ENCODE measurements at places on chromosomes 2 and 18.

GRCh38 chr2:225002039-225002655, 40.1 kb downstream of the DOCK10 start:
- peak; percentile 29 for DNase-seq

GRCh38 chr2:229235131-229235914, 35.8 kb downstream of the PID1 start:
- DNase-seq, result no peak

DNA sequence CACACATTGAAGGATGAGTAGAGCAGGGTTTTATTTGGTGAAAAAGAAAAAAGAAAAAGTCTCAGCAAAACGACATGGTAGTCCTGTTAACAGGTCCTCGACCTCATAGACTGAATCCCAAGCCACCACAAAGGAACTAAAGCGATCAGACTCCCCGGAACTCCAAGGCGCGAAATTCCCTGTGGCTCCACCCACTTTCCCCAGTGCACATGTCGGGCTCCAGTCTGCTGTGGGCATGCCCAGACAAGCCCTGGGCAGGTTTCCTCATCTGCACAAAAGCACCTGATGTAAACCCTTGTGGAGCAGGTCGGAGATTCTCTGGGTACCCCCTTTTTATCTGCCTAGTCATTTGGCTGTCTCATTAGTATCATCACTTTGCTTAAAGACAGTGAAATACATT, 170.7 kb upstream of the FSIP2 start:
- no peak for DNase-seq

- no peak for DNase-seq
These were observed 144.7 kb upstream of the ITGA4 start for GRCh38 chr2:181312515-181312927.

DNA sequence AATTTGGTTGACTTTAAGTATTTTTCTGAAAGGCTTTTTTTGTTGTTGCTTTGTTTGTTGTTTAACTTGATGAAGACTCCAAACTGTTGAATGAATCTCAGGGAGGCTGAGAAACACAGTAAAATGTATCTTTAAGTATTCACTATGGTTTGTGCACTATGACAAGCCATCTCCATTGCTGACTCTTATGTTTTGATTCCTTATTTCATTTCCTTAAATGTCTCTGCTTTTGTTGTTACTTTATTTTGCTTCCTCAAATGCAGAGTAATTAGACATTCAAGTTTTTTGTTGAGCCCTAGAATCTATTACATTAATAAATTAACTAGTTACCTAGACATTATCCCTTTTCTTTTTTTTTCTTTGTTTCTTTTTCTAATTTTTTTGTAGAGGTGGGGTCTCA, 46.3 kb upstream of the SLC39A10 start:
- no peak for DNase-seq

DNA sequence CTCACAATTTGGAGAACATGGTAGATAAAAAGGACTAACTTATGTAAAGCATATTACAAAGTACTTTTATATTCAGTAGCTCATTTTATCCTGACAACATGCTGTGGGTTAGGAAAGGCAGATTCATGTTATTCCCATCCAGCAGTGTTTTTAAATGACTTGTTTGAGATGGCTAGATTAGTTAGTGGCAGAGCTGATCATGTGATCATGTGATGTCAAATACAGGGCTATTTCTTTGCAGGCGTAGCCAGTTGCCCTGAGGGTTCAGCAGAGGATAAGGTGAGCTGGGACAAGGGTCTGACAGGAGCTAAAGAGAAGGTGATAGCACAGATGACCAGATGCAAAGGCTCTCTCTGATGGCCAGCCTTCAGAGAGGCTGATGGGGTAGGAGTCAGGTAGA, 97.8 kb downstream of the ADD2 start:
- DNase-seq, result no peak

- DNase-seq, result no peak
These were observed 68.4 kb downstream of the TANK start for GRCh38 chr2:161228511-161229240.

DNA sequence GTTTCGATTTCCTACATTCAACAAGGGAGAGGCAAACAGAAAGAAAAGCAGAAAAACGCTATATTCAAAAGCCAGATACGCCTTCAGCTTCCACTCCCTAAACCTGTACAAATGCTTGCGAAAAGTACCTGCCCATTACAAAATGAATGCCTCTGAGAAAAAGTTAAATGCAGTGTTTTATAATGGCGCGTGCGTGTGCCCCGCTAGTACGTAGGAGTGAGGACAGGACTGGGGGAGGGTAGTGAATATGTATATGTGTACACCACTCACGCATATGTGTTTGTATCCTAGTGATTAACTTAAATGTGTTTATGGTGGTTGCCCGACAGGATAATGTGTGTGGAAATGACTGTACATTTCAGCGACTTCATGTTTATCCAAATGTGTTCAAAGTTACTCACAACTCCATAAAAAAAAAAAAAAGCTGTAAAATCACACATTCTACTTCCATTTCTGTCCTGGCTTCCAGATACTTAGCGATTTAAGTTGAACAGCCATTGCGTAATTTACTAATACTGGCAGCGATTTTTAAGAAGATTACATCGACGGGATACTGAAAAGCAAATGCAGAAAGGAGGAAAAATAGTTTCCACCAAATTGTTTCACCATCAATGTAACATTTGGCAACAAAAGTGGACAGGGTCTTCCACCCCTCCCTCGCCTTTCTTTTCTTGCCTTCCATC, 1.3 kb downstream of the NEUROD1 start:
- no peak for DNase-seq

- no peak for DNase-seq
These were observed 5.8 kb downstream of the SLC14A2 start for GRCh38 chr18:45621061-45621511.

DNA sequence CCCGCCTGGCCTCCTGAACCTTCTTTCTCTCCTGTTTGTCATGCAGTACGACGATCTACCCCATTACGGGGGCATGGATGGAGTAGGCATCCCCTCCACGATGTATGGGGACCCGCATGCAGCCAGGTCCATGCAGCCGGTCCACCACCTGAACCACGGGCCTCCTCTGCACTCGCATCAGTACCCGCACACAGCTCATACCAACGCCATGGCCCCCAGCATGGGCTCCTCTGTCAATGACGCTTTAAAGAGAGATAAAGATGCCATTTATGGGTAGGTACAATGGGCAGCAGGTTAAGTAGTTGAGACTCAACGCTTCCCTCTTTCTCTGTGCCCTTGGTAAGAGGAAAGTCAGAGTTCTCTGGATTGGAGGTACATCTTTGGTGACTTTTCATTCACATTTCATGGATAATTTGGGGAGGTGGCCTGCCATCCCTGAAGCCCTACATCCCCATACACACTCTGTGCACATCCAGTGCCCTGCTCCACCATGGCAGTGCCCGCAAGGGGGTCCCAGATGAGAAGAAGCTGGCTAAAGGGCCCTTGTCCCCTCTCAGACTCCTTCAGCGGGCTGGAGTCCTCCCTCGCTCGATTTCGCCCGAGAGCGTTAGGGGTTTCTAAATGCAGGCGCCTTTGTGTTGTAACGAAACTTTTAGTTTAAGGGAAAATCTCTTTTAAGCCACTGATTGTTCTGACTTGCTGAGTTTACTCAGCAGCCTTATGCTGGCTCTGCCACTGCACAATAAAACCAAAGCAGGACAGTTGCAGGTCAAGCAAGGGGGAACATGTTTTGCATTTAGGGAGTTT, 3.0 kb downstream of the MEIS1 start:
- no peak for DNase-seq

DNA sequence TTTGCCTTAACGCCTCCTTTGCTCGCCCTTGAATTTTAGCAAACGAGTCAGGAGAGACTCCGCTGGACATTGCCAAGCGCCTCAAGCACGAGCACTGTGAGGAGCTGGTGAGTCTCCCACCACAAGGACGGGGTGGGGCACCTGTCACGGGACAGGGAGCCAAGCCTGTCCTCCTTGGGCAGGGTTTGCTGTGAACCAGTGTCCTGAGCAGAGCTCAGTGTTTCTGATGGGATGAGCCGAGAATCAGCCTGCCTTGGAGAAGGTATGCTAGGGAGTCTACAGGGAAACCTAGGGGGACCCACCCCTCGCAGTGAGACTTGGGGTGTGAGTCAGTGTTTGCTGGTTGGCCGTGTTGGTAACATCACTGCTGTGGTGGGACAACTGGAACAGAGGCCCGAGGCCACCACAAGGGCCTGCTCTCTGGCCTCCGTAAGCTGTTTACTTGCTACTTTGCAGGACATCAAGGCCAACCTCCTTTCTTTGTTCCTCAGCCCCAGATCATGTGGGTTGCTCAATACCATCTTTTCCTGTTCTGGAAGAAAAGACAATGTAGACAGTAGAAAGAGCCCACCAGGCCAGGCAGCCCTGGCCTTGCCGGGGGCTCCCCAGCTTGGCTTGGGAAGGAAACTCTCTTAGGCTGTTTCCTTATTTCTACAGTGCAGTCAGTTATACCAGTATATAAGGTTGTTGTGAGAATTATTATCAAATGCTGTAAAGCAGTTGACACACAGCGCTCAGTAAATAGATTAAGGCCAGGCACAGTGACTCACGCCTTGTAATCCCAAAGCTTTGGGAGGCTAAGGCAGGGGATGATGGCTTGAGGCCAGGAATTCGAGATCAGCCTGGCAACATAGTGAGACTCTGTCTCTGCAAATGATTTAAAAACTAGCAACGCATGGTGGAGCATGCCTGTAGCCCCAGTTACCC, 42.4 kb downstream of the ITGB1BP1 start:
- DNase-seq, result no peak

DNA sequence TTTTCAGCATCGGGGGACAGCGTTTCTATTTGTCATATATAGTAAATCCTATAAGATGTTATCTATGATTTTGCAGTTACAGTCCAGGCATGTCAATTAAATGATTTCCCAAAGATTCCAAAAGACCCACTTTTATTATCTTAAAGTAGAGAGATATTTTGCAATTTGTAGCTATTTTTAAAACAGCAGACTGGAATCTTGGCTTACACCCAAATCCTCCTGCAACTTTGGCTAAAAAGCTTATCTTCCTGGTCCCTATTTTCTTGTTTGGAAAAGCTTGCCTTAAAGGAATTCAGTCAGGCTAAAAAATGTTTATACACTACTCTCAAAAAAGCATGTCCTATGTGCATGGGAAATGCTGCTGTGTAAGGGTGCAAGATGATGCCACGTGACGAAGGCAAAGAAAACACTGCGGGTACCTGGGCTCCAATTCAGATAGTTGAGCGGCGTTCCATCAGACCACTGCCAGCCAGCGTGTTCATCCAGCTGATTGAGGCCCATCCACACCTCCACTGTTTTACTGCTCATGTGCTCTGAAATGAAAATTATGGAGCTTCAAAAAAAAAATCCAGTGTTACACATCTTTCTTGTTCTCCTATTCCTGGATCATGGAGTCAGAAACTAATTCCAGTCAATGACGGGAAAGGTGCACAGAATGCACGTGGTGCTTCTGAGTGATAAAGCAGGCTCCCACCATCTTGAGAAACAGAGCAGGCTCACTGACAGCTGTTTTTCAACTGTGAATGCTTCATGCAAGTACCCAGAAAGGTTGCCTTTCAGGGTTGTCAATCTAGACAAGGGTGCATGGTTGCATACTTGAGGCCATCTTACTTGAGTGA, 33.8 kb downstream of the PLA2R1 start:
- no peak for DNase-seq

GRCh38 chr2:221342388-221342787, 229.7 kb downstream of the EPHA4 start:
- no peak for DNase-seq

- no peak for DNase-seq
These were observed 15.9 kb downstream of the POLI start for GRCh38 chr18:54284981-54285785.

DNA sequence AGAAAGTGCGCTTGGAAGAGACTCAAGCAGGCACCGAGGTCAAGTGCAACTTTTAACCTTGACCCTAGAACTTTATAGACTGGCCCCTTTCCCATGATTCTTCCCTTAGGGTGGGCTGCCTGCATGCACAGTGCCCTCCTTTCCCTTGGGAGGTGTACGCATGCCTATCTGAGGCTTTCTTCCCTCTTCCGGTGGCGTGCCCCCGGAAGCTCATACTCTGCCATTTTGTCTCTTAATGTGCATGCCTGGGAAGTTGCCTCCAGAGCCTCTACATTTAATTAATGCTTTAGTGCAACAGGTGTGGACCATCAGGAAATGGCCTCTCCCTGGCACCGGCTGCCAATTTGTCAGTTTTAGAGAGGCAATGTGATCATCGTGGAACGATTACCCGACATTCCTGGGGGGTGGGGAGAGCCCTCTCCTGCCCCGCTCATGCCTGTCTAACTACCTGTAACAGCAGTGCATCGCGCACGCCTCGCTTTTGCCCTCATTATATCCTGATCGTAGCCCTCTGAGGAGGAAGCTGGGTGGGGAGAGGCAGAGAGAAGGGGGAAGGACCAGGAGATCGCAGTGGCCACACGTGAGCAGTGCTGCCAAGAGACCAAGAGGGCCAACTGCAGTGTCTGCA, 194.8 kb downstream of the TFCP2L1 start:
- DNase-seq, result no peak

- no peak for DNase-seq
These were observed 819.4 kb downstream of the LRP1B start for GRCh38 chr2:141311430-141311829.

Measured in stimulated activated CD4-positive, alpha-beta T cell treated with anti-CD3 and anti-CD28 coated beads, Interleukin-1b, Interleukin-23, amount 100 ng/mL, for 1 hour (primary cell).